Stimulated activated CD8-positive, alpha-beta memory T cell treated with anti-CD3 and anti-CD28 coated beads, Interleukin-7, amount 100 ng/mL, for 1 hour (primary cell): ENCODE measurements at places on chromosomes 13 and 19.

DNA sequence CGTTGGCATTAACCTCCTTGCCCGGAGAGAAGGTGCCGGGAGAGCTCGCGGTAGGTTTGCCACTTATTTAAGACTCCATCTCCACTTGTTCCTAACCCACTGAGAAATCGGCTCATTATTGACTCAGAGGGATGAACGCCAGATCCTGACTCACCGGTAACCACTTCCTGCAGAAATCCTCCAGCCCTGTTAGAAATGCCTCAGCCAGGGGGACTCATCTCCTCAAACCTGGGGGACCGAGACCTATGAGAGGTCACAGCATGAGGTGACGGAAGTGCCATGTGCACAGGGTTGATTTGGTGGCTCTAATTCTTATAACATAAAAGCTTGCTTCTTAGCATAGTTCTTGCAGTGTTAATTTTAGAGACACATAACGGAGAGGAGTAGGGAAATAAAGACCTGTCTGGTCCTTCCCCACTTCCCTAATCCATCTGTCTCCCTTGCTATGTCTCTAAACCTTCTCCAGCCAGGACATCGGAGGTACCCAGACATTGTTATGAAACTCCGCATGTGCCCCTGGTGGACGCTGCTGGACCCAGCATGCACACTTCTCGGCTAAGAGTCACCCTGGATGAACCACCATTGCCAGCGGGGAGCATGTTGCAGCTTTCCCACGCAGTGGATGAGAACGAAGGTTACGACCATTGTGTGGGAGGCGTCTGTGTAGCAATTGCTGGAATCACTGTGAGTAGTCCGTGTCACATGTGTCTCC, 158.9 kb downstream of the EFNB2 start:
- DNase-seq: no peak

- no peak for DNase-seq
Measured at GRCh38 chr19:46945694-46946489, 73.7 kb upstream of the NPAS1 start.

DNA sequence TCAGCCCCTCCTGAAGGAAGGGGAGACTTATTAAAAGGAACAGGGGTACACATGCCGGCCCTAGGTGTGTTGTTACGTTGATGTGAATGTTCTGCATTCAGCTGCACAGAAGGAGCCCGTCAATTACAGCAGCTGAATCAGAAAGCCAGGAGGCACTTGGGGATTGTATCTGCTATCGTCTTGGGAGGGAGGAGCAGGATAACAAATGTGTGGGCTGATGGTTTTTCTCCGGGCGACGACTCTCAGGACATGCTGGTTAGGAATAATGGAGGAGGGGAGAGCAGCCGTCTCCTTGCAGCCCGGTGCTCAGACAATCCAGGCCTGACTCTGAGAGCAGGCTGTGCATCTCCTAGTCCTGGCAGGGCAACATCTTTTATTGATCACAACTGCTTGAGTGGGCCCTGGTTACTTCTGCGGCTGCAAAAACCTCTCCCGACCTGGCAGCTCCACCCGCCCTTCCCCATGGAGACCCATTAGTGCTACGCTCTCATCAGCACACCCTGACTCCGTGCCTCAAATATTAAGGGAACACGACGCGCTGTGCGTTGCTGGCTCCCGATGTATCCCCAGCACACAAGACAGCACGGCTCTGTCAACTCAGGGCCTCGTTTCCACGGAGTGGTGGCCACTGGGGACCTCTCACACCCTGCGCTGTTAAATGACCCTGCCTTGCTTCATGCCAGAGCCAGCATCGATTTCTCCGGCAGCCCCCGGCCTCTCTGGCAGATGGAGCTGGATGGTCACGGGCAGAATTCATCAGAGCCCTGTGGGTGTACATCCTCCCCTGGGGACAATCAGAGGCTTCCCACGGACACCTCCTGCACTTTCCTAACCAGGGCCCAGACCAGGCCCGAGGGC, 25.3 kb downstream of the PEPD start:
- DNase-seq: no peak

- DNase-seq: no peak
Measured at GRCh38 chr13:23159205-23159759, 21.5 kb upstream of the SGCG start.
